ENCODE measurements at places on chromosomes 13 and 19.

GRCh38 chr19:17289489-17289888 is 7.8 kb downstream of the ANKLE1 start:
- DNase-seq = no peak

GRCh38 chr13:40446365-40446764 is 220.1 kb downstream of the FOXO1 start:
- no peak for DNase-seq

DNA sequence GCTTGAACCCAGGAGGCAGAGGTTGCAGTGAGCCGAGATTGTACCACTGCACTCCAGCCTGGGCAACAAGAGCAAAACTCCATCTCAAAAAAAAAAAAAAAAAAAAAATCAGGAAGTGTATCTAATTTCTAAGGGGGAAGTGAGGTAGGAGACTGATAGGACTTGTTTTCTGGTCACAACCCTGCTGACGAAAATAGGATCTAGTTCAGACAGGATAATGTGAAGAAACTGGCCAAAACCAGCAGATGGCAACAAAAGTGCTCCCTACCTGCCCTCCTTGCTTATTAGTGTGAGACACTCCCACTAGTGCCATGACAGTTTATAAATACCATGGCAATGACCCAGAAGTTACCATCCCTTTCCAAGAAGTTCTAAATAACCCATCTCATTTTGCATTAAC is 36.0 kb upstream of the KPNA3 start:
- no peak for DNase-seq

- no peak for DNase-seq
These were observed 7.9 kb upstream of the AKAP8L start for GRCh38 chr19:15426485-15427349.

- no peak for DNase-seq
These were observed 62.0 kb downstream of the RFX2 start for GRCh38 chr19:6048348-6048747.

All from hippocampal formation (tissue), 2 donors.